ENCODE measurements at places on chromosomes 3 and 15.
A peak's percentile ranks its signal among the peaks of the same experiment; 100 is the strongest.

- DNase-seq, result no peak
Measured at GRCh38 chr15:77616072-77616471, 16.6 kb downstream of the LINGO1 start.

- peak; percentile 52 for DNase-seq
Measured at GRCh38 chr3:171825222-171825828, 15.0 kb upstream of the PLD1 start.

DNA sequence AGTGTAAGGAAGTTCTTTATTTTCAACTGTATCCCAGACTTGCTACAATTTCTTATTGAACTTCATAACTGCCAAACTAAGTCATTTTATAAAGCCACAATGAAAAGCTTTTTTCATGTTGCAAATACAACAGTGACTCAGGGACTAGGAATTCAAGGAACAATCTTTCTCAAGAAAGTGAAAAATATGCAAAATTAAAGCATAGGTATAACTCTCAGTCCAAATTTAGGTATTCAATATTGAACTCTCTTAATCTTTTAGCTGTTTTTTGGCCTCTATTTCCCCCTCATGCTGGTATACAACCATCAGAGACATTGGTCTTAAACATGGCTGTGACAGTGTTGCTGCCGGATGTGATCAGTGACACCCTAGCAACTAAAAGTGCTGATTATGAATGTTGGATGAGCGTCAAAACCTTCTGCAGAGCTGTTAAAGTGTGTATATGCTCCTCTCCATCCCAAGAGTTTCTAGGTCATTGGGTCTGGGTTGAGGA is 476.9 kb downstream of the ZNF385D start:
- peak; percentile 17 for DNase-seq

DNA sequence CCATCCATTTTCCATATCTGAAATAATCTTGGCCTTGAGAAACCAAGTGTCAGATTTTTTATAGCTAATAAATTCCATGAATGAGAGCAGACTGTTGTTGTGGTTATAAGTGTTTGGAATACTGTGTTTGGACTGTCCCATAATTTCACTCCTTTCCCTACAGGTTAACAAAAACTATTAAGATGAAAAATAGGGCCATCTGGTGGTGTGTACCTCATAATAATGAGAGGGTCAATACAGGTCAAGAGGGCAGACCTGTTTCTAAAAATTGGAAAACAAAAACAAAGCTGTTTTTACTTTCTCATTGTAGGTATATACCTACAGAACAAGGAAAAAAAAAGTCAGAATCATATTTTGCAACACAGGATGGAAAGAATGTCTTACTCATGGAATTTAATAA is 553.8 kb upstream of the SGO1 start:
- no peak for DNase-seq

DNA sequence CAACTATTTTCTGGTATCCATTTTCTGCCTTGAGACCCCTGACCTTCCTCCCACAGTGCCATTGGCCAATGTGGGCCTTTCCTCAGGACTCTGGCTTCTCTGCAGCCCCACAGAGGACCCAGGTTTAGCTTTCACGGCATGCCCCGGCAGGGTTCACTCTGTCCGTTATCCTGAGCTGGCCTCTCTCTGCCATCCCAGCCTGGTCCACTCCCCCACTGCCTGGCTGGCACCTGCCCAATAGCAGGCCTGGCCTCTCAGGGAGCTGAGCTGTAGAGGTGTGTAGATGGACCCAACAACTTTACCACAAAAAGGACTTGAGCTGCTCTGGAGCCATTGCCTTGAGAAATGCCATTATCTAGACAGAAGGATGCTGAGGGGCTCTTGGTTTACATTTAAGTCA is 57.5 kb downstream of the SCN10A start:
- DNase-seq, result no peak

DNA sequence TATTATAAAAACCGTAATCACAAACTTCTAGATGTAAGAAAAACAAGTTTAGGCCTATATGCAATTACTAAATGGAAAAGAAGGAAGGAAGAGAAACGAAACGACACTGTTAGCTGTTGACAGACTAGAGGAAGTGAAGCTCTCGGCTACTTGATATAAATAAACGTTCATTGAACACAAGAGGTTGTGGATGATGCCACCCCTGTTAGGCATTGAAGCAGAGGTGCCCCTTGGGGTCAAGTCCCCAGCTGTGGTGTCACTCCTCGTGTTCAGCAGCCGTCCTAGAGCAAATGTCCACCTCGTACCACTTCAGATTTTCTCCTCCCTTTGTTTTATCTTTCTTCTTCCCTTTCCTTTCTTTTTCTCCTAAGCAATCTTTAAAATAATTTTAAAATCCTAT is 146.5 kb upstream of the UBE2E1 start:
- no peak for DNase-seq
